ENCODE measurements at places on chromosomes 16 and 17.

- no peak for DNase-seq
Measured at GRCh38 chr17:68420065-68420464, 37.2 kb downstream of the WIPI1 start.

DNA sequence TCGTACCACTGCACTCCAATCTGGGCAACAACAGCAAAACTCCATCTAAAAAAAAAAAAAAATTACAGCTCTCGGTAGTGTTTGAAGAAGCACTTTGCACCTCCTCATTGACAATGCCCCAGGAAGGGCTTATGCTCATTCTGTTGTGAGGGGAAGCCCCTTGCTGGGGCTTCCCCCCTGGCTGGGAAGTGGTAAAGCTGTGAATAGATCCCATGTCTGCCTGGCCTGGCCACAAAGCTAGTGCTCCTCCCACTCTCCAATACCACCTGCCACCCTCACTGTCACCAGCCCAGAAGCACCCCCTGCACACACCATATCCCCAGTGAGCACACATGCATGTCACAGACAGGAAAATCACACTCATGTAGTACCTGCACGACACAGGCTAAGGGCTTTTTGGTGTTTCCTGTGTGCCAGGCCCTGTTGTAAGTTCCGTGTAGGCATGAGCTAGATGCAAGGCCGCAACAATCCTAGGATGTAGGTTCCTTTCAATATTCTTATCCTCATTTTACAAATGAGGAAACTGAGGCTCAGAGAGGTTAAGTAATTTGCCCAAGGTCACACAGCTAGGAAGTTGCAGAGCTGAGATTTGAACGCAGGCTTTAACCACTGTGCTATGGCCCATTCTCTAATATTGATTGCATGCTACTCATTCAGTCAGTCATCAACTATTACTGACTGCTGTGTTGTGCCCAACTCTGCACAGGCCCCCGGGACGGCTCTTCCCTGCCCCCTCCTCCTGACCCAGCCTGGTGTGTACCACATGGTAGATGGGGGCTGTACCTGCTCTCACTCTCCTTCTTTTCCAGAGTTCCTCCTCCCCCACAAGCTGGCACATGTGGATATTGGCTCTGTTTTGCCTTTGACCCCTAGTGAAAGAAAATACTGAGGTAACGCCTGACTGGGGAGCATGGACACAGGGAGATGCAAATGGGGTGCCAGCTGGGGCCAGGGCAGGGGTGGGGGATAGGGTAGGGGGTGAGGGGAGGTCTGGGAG, 11.9 kb upstream of the COL1A1 start:
- DNase-seq, result peak; percentile 24

GRCh38 chr16:85614338-85615013, 1.4 kb downstream of the GSE1 start:
- DNase-seq, result no peak

- no peak for DNase-seq
Measured at GRCh38 chr17:14298947-14299279, 2.0 kb upstream of the HS3ST3B1 start.

DNA sequence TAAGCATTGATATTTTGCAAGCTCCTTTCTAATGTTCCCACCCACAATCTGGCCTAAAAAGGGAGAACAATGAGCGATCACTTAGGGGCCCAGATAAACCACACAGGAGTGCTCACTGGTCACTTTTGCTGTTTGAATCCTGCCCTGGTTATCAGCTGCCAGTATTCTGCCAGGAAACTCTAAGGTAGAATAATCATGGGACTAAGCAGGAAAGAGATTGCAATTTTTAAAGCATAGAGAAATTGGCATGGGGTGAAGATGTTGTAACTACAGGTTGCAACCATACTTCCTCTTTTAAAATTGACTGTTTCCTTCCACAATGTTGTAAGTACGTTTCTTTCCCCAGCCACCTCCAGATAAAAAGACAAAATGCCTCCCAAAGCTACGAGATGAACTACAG, 251.2 kb upstream of the CDH11 start:
- DNase-seq, result no peak

Data from fibroblast of skin of right quadriceps (primary cell).